HCT116 (cell line): ENCODE measurements at places on chromosomes 6 and 20. TPM values are rescaled to one million over a fixed set of nuclear protein-coding genes. Genes with fewer than 3 reads are reported as not detected.
A peak's percentile ranks its signal among the peaks of the same experiment; 100 is the strongest.

DNA sequence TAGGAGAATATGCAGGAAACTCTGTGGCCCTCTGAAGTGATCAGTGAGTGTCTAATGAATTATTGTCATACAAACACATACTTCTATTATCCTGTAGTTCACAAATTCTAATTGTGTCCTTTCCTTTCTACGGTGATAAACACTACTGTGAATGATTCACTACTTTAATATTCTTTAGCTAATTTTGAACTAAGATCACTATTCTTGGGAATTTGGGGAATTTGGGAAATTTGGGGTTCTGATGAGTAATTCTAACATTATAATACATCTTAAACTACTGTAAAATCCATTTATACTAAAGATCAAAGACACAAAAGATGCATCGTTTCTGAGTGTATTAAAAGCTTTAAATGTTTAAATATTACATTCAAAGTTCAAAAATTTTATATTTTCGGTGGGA is 1287.2 kb upstream of the CITED2 start:
- DNase-seq = no peak

DNA sequence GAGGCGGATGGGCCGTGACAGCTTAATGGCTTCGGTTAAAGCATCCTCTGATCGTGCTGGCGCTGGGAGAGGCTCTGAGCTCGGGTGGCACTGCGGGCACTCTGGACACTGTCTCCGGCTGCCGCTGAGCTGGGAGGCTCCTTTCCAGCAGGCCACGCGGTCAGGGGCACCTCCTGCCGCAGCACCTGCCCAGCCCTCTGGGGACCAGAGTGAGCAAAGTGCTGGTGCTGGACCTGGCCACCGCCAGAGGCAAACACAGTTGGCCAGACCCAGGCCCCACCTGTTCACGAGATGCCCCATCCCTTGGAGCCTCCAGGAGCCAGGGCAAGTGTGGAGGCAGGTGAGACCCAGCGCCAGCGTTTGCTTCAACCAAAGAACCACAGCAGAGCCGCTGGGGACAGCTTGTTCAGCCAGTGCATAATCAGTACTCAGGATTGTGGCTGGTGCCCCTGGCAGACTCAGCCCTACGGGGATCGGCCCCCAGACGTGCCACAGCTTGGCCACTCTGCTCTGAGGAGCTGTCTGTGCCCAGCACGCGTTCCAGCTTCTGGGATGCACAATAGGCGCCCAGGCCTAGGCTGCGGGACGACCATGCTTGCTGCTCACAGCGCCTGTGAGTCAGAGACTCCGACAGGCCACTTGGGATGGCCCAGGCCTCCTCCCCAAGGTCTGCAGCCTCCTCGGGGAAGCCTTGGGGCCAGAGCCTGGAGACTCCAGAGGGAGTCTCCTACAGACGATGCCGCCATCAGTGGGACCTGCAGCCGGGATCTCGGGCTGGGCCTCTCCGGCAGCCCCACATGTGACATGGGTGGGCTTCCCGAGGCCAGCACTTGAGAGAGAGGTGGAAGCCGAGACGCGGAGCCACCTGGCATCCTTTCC is 38.2 kb upstream of the SLCO4A1 start:
- DNase-seq = no peak

DNA sequence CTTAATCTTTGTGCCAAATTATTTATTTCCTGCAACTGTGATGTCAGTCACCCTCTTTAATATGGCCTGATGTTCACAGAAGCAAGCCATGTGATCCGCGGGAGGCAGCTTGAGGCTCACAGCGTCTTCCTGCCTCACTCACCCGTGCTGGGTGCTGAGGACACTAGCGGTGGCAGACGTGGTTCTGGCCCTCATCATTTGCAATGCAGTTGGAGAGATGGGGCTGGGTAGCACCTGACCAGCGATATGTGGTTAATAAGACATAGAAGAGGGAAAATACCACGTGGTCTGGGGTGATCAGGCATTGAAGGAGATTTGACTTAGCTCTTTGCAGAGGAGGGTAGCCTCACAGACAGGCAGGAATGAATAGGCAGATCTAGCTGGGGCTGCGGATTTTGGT is 264.7 kb downstream of the TMEM242 start:
- DNase-seq = no peak

DNA sequence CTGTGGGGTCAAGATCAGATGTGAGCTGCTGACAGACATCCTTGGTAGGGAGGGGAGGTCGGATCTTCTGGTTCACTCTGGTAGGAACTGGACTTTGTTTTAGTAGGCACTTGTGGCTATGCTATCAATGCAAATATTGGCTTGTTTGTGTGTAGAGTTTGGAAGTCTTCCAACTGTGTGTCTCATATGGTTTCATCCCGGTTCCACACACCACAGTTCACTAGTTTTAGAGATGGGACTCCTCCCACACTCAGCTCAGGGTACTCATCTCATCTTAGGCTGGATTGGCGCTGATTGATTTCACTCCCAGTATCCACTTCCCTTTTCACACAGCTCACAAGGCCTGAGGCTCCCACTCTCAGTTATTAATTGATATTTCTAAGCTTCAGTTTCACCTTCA is 161.3 kb downstream of the THBS2 start:
- no peak for DNase-seq

The RIPOR3 gene
- 0.22 TPM for total RNA-seq

GRCh38 chr20:51930775-51931174 is 128.5 kb upstream of the SALL4 start:
- peak; percentile 6 for DNase-seq

The PTPRK gene
- total RNA-seq = 34.2 TPM

GRCh38 chr6:153117986-153118879 is 12.8 kb downstream of the RGS17 start:
- peak; percentile 21 for DNase-seq

DNA sequence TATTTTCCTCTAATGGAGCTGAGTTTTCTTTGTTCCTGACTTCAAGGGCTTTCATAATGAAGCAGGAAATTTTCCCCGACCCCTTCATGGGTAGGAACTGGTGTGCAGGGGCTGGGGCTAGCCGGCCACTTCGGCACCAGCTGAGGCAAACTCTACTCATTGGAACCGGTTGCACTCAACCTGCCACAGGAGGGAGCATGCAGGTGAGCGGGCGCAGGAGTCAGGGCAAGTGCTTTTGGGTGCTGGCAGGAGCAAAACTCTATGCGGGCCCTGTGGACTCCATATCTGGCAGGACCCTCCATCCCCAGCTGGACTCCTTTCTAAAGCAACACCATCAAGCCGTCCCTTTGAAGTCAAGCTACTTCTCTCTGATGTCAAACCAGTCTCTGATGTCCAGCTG is 244.2 kb downstream of the EPM2A start:
- no peak for DNase-seq

The CLPSL1 gene
- total RNA-seq = not detected

- DNase-seq = no peak
Measured at GRCh38 chr6:80340280-80340679, 233.8 kb downstream of the BCKDHB start.

GRCh38 chr20:43564455-43564854 is 5.6 kb downstream of the SGK2 start:
- no peak for DNase-seq

GRCh38 chr6:144321839-144322591 is 36.9 kb downstream of the UTRN start:
- no peak for DNase-seq

The GFOD1 gene
- total RNA-seq = 3.8 TPM

DNA sequence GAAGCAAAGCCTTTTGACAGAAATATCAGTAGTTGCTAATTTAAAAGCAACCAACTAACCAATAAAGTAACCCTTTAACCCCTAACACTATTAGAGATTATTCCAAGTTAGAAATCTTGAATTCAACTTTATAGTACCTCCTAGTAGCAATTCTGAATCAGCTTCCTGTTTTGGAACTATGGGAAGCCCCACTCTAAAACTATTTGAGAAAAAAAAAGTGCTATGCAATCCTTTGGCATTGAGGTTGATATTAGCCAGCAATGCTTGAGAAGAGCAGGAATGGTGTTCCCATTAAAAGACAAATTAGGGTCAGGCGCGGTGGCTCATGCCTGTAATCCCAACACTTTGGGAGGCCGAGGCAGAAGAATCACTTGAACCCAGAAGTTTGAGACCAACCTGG is 306.2 kb upstream of the ZFP64 start:
- no peak for DNase-seq

GRCh38 chr6:35790683-35791082 is 6.4 kb downstream of the CLPS start:
- no peak for DNase-seq

- DNase-seq = no peak
Measured at GRCh38 chr6:151065027-151065815, 174.5 kb upstream of the AKAP12 start.

The SLC13A3 gene
- total RNA-seq = not detected

The FAM83C gene
- not detected for total RNA-seq

DNA sequence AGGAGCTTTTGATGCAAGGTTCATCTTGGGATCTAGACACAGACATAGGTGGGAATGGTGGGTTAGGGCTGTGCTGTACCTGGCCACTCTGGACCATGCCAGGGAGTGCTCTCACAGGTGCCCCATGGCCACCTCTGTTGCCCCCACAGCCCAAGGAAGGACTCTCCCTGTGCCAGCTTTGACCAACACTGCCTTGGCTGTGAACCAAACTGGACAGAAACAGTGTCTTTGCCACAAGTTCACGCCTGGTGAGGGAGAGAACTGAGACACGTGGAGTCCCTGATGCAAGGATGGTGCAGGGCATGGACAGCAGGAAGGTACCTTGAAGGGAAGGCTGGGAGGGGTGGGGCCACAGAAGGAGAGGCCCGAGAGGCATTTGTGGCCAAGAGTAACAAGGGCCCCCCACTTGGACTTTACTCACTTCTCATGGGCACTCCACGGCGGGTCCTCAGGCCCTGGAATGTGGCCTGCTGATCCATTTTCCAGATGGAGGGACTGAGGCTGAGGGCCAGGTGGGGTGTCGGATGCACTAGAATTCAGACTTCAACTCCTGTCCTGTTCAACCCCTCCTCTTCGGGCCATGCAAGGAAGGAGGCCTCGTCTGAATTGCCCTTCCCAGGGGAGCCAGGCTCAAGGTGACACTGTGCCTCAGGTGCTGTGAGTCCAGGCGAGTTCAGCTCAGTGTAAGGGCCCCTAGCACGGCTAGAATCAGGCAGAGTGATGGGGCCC is 103.3 kb downstream of the YTHDF1 start:
- no peak for DNase-seq

DNA sequence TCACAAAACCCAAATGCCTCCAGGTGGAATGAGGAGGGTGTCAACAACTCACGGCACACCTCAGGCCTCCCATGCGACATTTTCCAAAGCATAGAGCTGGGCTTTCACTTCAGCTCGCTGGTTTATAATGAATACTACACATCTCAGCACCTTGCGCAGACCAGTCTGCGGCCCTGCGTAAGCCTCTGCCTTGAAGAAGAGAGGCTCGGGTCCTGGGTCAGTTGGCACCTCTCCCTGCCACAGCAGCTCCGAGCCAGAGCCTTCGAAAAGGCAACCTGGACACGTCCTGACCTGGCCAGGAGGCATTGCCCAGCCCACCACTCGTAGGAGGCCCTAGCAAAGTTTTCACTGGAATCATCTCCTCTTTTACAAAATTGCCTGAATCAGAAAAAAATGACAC is 183.0 kb upstream of the AFDN start:
- no peak for DNase-seq

DNA sequence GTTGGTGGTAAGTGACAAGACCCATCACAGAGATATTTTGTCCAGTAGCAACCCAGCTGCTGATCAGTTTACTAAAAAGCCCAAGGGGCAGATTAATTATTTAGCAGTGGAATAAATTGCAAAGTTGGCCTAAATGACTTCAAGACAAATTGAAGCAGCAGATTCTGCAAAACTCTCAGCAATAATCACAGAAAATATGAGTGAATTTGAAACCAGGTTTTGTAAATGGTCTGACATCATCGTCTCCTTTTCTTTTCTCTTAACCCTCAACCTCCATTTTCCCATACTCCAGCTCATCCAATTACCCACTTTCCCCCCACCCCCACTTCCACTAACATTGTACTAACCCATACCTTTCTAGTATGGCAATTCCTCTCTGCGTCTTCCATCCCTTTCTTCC is 11.3 kb upstream of the PTPRK start:
- no peak for DNase-seq

GRCh38 chr6:15678514-15678913 is 15.7 kb upstream of the DTNBP1 start:
- DNase-seq = no peak

The COX4I2 gene
- not detected for total RNA-seq

DNA sequence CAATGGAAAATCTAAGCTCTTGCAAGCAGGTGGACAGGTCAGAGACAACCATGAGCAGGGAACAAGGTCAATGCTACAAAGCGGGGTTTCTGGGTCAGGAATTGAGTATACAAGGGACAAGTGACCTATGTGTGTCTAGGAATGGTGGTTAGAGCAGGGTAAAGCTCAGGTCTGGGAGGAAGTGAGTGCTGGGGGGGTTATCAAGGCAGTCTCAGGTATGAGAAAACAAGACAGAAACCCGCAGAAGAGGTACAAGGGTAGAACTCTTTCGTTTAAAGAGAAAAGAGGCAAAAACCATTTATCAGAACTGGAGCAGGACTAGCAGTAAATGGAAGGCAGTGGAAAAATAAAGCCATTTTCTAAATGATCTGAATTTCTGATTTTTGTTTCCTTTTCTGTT is 298.4 kb downstream of the ALDH8A1 start:
- no peak for DNase-seq
